ENCODE measurements at places on chromosomes 2 and 18.
A peak's percentile ranks its signal among the peaks of the same experiment; 100 is the strongest.

DNA sequence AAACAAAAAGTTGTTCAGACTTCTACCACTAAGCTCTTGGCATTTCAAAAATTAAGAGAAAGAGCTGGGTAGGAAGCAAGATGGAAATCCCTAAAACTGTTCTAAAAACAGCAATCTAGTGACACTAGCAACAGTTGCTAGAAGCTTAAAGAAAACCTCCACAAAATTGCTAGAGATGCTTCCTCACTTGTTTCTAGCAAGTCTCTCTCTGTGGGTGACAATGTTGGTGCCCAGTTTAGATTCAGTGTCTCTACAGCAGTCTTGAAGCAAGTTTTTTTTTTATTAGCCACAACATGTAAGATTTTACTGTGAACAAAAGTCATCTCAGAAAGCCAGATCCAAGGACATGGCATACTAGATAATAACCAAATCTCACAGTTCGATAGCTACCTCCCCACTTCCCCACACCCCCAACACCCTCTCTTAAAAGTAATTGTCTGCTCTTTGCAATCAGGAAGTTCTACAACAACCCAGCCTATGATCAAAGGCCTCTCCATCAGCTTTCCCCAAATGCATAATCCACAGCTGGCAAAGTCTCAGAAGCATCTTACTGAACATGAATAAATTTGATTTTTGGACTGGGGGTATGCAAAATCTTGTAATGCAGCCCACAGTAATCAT is 70.0 kb downstream of the ANKRD44 start:
- DNase-seq: no peak

GRCh38 chr2:121089166-121089510 is 195.9 kb downstream of the TFCP2L1 start:
- DNase-seq: no peak

- no peak for DNase-seq
Observed at GRCh38 chr2:100244881-100245605, 77.3 kb downstream of the LONRF2 start.

DNA sequence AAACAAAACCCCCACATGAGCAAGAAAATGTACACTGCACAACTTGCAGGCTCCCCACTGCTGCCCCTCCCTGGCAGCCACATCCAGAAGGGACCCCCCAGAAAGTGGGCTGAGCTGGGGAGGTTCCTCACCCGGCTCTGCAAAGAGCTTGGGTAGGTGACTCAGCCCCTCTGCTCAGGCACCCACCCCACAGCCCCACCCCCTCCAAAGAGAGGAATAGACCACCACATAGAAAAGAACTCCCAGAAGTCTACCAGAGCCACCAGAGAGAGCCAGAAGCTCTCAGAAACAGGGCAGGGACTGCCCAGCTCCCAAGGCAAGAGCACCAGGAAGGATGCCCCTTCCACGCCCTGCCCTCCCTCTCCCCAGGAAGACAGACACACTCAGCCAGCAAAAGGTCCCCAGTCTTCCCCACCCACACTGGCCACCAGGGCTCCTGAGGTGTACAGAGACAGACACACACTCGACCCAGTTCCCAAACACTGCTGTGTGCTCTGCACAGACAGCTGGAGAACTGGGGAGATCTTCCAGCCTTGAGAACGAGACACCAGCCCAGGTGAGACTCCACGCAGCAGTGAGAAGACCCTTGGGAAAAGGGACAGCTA is 28.2 kb downstream of the BIN1 start:
- DNase-seq: no peak

DNA sequence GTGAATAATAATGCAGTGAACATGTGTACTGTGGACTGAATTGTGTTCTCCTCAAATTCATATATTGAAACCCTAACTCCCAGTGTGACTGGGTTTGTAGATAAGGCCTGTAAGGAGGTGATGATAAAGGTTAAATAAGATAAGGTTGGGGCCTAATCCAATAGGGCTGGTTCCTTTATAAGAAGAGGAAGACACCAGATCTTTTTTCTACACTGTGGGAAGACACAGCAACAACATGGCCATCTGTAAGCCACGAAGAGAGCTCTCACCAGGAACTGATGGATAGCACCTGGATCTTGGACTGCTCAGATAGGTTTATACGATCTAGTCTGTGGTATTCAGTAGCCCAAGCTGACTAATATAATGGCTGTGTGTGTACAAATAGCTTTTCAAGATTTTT is 66.8 kb downstream of the BMPR2 start:
- no peak for DNase-seq

DNA sequence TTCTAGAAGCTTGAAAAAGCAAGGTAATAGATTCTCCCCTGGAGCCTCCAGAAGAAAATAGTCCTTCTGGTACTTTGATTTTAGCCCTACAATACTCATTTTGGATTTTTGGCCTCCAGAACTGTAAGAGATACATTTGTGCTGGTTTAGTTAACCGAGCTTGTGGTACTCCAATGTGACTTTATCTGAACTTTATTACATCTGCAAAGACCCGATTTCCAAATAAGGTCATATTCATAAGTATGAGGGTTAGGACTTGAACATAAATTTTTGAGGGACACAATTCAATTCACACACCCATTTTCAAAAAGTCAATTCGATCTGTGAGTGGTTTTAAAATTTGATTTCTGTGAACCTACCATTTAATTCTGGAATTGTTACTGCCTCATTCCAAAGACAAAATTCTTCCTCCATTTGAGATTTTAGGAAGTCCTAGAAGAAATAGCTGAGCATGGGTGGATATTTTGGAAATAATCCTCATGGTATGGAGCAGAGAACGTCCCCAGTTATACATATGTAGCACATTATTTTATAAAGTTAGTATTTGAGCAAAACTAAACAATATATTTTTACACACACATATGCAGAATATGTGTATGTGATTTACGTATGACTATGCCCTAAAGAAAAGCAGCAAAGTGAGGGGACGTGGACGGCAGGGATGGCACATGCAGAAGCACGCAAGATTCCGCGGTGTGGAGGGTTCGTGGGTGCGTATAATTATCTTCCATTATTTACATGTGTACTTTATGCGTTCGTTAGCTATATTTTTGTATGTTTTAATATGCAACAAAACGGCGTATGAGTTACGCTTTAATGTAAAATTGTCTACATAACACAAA is 905 bp upstream of the NUP35 start:
- no peak for DNase-seq

GRCh38 chr2:210681491-210681890 is 125.1 kb downstream of the CPS1 start:
- peak; percentile 76 for DNase-seq

- no peak for DNase-seq
Observed at GRCh38 chr2:146678516-146678915, 1166.3 kb upstream of the ACVR2A start.

- DNase-seq: no peak
Observed at GRCh38 chr18:72261590-72261989, 282.6 kb downstream of the CBLN2 start.

GRCh38 chr2:119387381-119388129 is 20.8 kb downstream of the DBI start:
- no peak for DNase-seq

- no peak for DNase-seq
Observed at GRCh38 chr18:23415515-23415914, 37.6 kb upstream of the RIOK3 start.

- DNase-seq: no peak
Observed at GRCh38 chr2:223019390-223019930, 32.5 kb upstream of the KCNE4 start.

GRCh38 chr18:76348267-76349066 is 146.6 kb downstream of the ZNF516 start:
- DNase-seq: peak; percentile 94

DNA sequence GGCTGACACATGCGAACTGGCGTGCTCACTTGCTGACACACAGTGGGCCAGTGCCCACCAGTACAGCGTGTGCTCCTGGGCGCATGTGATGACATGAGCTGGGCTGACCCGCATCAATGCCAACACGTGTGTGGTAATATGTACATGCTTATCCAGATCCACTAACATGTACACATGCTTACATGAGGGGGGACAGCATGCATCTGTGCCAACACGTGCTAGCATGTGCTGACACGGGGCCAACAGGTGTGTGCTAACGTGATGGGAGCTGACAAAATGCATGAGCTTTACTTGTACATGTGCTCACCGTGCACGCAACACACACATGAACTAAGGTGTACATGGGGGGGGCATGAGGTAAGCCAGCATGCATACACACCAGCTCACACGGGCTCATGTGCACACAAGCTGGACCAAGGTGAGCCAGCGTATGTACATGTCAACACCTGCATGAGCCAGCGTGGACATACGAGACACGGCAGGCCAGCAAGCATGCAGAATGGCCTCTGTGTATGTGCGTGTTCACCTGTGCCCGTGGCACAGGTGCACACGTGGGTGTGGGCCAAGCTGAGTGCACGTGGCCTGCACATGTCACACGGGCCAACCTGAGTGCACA is 28.5 kb downstream of the GPC1 start:
- DNase-seq: no peak

DNA sequence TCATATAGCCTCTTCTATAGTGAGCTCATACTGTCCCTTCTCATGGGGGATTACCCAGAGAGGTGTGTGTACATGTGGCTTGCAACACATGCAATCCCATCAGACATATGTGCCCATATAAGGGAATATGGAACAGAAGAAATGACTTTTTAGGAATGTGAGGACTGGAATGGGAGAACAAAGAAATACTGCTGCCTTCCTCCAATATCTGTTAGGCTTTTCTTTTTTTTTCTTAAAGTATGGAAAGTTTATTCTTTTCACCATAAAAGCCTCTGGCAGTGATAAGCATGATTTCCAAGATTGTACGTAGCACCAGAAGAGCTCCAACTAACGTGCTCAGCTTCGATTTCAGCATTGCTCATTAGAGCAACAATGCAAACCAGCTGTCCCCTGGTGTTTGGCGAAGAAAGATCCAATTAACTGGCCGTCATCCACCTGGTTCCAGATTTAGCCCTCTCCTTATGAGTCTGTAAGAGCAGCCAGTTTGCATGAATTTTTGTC is 113.6 kb downstream of the ADCYAP1 start:
- peak; percentile 31 for DNase-seq

DNA sequence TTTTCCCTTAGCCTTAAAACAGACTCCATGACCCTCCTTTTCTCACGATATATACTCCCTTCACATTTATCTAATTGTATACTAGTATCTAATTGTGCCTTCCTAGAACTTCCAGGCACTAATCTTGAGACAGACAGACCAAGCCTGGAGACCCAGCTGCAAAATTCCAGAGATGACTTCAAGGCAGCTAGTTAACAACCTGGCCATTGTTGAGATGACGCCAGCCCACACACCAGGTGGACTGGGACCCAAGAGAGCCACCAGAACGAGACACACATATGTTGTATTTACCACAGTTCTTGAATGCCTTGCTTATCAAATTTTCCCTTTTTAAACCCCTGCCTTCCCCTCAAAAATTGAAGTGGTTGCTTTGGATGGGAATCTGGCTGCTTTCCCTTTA is 48.9 kb upstream of the SELENOI start:
- DNase-seq: no peak

GRCh38 chr2:104433657-104434056 is 420.3 kb upstream of the POU3F3 start:
- no peak for DNase-seq
